ENCODE measurements at places on chromosomes 11 and 22.
A peak's percentile ranks its signal among the peaks of the same experiment; 100 is the strongest.

GRCh38 chr11:118609380-118610224 is 2.2 kb downstream of the PHLDB1 start:
- peak; percentile 88 for DNase-seq

GRCh38 chr11:115819014-115819413 is 314.8 kb upstream of the CADM1 start:
- DNase-seq, result no peak

DNA sequence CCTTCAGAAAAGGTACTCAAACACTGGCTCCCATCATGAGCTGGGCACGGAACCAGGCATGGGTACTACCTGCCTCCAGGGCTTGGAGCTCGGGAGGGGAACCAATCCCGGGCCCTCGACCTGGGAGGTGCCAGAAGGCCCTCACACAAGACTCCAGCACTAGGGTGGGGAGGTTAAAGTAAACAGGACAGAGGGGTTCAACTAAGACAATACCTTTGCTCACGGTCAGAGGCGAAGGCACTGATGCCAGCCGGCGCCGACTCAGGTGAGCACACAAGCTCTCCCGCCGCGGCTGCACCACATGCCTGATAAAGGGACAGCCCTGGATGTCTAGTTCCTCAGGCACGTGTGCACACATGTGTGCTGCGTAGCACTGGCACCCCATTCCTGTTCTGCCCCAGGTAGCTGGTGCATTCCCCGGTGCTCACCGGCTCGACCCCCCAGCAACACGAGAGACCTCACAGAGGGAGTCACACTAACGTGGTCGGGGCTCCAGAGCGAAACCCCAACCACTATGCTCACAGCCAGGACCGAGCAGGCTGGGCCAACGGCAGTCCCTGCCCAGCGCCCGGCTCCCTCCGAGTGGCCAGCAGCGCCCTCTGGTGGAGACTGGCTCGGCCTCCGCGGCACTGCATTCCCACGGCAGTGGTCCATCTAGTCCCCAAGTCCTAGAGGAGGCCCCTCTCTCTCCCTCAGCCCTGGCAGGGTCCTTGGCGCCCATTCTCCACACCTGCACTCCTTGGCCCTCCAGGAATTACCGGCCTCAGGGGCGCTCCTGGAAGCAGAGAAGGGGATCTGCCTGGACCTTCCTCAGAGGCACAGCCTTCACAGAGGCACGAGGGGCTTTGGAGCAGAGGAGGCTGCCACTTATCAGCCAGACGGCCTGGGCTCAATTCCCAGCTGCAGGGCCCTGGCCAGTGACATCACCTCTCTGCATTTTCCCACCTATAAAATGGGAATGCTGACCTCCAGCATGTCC is 28.8 kb upstream of the MOB2 start:
- peak; percentile 88 for DNase-seq

- DNase-seq, result peak; percentile 53
These were observed 13.4 kb downstream of the CCDC134 start for GRCh38 chr22:41813726-41814410.

DNA sequence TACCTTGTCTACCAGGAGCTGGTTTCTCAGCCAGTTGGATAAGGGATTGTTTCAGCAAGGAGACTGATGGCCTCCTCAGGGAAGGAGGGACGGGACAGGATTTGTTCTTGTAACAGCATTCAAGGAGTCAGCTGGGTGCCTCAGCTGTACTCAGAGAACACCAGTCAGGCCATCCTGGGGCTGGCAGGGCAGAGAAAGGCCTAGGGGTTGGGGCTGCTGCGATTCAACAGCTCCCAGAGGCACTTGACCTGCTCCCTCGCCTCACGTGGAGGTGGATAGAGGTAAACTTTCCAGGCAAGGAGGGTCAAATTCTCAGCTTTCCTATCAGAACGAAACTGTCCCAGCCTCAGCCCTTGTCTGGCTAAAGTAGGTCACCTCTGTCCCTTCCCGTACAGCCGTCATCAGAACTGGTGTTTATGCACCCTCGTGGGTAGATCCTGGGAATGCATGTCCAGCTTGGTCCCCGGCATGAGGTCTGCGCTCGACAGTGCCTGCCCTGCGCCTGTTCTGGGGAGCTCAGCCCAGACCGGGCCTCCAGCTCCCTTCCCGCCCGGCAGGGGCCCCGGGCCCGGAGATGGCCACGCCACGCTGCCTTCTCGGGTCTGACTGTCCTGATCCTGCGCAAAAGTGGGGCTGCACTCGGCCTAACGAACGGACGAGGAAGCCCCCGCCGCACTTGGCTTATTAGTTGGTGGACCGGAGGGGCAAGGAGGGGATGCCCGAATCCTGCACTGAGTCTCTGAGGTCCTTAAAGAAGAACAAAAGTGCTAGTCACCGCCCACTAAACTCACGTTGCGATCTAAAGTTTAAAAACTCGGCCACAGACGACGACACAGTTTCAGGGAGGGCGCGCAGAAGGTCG is 762 bp upstream of the CCDC134 start:
- no peak for DNase-seq

- no peak for DNase-seq
These were observed 93.5 kb downstream of the COMMD9 start for GRCh38 chr11:36195496-36196354.

- no peak for DNase-seq
These were observed 38.8 kb downstream of the RNF141 start for GRCh38 chr11:10502065-10502680.

DNA sequence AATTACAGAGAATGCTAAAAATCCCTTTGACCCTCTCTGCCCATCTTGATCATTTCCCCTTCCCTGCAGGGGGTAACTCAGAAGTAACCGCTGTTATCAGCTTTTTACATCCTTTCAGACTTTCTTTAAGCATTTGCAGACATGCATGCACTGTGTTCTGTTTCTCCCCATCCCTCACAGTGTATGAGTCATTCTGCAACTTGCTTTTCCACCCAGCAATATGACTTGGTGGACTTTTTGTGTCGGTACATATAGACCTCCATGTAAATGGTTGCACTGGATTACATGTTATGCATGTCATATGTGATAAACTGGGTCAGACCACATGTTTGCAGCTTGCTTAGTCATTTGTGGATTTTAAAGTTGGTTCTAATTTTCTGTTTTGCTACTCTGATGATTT is 87.7 kb upstream of the NECTIN1 start:
- DNase-seq, result no peak

DNA sequence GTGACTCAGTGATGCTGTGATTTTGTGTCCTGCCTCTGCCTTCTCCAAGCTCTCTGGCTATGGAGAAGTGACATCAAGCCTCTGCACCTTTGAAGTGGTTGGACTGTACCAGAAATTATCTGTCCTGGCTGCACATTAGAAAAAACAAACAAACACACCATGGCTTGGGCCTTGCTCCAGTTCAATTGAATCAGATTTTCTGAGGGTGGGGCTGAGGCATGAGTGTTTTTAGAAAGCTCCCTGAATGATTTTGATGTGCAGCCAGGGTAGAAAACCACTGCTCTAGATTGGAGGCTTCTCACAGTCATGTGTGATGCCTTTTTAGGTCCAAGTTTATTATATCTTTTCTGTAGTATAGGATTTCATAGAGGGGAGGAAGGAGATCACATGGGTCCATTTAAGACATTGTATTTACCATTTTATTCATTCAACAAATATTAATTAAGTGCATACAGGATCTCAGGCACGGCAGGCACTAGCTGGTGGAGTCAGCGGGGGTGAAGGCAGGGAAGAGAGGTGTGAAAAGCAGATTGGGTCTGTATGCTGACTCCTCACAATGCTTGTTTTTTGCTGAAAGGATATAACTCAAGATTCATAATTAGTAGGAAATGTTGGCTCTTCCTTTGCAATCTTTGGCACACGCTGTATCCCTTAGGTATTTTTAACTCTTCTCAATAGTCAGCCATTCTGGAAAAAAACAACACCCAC is 7.1 kb upstream of the VSTM5 start:
- no peak for DNase-seq

- no peak for DNase-seq
These were observed 58.5 kb upstream of the ANO1 start for GRCh38 chr11:70019576-70020011.

DNA sequence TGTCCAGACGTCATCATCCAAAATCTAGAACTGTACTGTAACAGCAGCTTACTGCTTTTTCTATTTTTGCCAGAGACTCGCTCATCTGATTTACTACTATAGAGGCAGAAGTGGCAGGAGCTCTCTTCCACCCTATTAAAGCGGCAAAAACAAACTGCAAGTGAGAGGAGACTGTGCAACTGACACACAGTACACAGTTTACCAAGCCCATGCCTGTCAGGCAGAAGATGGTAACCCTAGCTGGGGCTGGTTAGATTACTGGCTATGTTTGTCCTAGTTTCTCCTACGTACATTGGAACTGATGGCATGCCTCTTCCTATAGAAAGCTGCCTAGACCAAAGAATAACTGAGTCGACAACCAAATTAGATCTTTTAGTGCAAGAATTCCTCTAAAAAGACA is 51.8 kb downstream of the CELF1 start:
- no peak for DNase-seq

GRCh38 chr11:71454470-71455113 is 1.6 kb downstream of the NADSYN1 start:
- no peak for DNase-seq

DNA sequence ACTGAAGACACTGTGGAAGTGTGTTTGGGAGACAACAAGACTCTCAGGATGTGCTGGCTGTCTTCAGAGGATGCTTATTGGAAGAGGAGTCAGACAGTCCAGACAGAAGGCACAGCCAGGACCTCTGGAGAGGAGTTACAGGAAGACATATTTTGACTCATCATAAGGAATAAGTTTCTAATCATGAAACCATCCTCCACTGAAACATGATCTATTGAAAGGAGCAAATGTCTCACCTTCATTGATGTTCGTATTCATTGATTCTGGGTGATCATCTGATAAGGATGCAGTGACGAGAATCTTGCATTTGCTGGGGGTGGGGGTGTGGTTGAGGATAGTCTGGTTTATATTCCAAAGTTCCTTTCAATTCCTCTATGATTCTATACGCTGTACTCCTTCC is 2.5 kb upstream of the CXCR5 start:
- DNase-seq, result no peak

DNA sequence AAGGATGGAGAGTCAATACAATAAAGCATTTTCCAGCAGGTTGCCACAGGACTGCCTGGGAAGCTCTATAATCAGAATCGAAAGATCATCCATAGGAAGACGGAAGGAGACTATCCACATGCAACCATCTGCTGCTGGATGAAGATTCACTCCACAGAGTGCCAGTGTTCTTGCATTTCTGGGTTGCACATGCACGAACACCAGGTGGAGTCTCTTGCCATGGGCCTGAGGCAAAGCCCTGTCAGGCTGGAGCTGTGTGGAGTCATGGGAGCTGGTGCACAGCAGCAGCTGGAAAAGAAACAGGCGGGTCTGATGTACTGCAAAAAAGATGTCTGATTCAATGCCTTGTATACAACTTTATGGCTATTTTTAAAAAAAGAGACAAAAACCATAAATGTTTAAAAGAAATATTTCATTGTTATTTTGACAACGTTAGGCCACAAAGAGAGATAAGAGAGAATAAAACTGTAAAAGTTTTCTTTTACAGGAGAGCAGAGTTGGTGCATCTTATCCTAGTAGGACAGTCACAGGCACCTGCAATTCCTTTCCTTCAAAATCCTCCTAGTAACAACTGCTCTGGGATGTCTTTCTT is 12.9 kb upstream of the FAT3 start:
- DNase-seq, result no peak

- DNase-seq, result no peak
These were observed 141.0 kb downstream of the ARHGAP20 start for GRCh38 chr11:110571081-110571720.

GRCh38 chr22:27409299-27409698 is 392.3 kb downstream of the MN1 start:
- no peak for DNase-seq

DNA sequence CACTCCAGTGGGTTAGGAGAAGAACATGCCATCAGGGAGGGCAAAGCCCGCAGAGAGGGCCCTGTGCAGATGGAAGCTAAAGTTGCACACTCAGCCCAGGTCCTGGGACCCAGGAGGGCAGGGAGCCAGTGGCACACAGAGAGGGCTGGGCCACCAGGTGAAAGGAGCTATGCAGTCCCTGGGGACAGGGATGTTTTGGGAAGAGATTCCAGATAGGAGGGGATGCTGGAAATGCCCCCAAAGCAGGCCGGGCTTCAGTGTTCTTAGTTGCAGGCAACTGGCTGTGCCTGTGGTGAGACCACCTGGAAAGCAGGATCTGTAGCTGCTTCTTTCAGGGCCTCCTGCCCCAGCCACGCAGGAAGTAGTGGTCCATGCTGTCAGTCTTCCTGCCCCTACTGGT is 19.6 kb downstream of the ANKK1 start:
- DNase-seq, result no peak

DNA sequence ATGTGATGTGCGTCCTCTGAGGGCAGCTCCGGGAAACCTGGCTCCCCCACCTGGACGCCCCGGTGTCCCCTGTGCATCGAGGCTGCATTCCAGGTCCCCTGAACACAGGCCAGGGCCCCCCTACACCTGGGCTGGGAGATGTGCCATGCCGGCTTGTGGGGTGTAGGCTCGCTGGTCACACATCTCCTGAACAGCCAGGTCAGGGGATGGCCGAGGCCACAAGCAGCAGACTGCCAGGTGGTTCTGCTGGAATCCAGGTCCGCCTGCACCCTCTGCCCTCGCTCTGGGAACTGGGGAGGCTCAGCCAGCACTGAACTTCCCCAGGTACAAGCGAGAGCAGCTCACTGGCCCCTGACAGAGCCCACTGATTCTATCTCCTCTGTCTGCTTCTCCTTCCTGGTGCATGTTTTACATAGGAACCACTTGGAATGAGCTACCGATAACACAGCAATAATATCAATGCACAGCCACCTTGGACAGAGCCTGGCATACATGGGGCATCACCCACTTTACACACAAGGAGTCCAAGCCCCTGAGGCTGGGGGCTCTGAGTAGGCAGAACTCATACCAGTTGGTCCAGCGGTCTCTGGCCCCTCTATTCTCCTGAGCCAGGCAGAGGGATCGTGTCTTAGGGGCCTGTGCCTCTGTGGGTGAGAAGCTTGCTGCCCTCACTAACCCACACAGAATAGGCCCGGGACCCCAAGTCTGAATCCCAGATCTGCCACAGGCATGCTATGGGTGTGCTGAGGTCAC is 46.8 kb downstream of the TBX1 start:
- no peak for DNase-seq
